ENCODE measurements at places on chromosomes 1 and 21.

DNA sequence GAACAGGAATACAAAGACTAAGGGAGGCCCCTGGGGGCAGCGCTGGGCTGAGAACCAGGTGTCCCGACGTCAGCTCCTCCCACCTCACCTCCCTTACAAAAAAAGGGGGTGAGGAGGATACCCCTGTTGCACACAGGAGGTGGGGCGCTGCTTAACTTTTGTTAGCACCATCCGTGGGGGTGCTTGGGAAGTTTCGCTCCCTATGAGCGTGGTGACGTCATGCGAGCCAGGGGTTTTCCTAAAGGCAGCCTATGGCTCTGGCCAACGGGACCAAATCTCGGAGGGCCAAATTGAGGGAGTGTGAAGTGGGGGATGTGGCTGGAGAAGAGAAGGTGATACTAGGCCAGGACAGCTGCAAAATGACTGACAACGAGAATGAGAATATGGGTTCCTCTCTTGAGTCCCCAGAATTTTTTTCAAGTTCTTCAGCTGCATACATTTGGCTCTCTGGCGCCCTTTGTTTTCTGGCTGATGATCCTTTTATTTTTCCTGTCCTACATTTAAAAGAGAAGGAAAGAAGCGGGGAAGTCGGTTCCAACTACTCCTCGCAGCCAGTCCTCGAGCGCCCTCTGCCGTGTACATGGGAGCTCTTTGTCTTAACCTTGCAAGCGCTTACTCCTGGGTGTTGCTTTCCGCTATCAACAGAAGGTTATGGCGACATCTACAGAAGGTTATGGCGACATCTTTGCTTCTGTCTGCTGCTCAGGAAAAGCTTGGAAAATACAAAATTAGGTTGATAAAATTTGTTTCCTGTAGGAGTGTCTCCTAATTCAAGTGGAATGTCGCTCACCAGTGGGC, 48.0 kb upstream of the ZC3H11B start:
- peak; percentile 2 for DNase-seq

- DNase-seq = no peak
These were observed 58.5 kb upstream of the ACTL8 start for GRCh38 chr1:17696417-17697301.

- no peak for DNase-seq
These were observed 2.0 kb upstream of the PIP5K1A start for GRCh38 chr1:151196292-151196800.

DNA sequence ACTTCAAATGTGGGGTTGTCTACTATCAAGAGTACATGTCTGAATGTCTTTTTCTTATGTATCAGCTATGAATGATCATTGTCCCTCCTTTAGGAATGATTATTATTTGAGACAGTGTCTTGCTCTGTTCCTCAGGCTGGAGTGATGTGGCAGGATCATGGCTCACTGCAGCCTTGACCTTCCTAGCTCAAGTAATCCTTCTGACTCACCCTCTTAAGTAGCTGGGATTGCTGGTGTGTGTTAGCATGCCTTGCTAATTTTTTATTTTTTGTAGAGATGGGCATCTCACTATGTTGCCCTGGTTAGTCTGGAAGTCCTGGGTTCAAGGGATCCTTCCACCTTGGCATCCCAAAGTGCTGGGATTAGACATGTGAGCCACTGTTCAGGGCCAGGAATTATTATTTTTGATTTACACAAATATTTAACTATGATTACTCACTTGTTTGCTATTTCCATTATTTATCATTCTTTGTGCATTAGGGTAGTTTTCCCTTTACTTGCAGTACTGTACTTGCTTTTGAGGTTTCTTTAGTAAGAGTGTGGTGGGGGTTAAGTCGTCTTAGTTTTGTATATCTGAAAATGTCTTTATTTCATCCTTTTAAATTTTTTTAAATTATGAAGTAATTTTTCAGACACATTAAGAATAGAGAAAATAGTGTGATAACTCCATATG, 12.8 kb downstream of the S100A7 start:
- no peak for DNase-seq

DNA sequence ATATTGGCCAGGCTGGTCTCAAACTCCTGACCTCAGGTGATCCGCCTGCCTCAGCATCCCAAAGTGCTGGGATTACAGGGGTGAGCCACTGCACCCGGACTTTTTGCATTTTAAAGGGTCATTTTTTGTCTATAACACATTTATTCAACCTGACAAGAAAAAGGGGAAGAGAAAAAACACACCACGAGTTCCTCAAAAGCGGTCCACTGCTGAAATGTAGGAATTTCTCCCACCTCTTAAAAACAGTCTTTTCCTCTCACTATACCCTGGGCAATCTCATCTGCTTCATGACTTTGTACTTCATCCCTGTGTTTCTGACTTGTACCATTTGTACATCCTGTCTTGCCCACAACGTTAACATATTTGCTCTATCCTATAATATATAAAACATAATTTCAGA, 413.3 kb upstream of the PTBP2 start:
- no peak for DNase-seq

- no peak for DNase-seq
These were observed 36.2 kb upstream of the PKN2 start for GRCh38 chr1:88647749-88648415.

DNA sequence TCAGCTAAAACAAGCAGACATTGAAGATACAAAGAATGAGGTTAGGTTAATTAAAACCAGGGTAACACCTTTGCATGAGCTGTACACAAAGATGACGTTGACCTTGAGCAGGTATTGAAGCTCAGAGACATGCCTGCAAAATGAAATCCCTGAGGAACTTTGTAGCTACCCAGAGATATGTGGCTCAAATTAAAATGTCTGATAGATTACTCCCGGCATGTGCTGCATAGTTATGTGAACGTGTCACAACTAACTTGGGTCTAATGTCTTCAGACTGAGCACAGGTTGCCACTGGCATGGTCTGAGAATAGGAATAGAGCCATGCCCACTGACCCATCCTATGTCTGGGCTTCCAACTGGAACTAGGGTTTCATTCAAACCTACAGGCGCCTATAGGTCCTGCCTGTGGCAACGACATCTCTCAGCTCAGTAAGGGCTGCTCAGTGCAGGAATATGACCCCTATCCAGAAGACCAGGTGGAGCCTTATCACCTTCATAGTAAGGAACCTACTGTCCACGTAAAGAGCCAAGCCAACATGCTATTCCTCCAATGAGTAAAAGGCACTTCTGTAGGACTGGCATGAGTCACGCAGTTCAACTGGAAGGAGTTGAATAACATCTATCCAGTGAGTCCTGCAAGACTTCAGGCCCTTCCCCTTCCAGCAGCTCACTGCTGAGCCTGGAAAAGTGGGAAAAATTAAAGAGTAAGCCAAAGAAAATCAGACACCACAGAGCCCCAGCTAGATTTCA, 60.7 kb downstream of the PRKAB2 start:
- no peak for DNase-seq

- no peak for DNase-seq
These were observed 44.7 kb downstream of the ENAH start for GRCh38 chr1:225608014-225608796.

GRCh38 chr21:24716281-24716918, 890.9 kb downstream of the MRPL39 start:
- no peak for DNase-seq

- no peak for DNase-seq
These were observed 2.7 kb upstream of the RBM15 start for GRCh38 chr1:110336300-110337039.

GRCh38 chr1:229271448-229272159, 693 bp downstream of the RAB4A start:
- no peak for DNase-seq

GRCh38 chr21:29406385-29406784, 107.7 kb downstream of the BACH1 start:
- DNase-seq = no peak

DNA sequence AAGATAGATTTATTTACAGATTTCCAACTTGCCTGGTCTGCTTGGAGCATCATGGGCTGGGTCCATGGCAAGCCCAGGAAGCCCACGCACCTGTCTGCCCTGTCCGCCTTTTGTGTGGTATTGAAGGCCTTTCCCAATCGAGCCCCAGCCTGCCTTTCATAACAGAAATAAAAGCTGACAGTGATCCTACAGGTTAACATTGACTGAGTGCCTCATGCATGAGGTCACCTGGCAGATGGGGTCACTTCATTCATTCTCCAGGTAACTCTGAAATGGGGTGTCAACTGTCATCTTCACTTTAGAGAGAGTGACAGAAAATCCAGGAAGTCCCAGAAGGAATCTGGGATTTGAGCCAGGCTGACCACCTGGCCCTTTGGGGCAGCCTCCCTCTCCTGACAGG, 36.3 kb upstream of the CASZ1 start:
- DNase-seq = no peak

DNA sequence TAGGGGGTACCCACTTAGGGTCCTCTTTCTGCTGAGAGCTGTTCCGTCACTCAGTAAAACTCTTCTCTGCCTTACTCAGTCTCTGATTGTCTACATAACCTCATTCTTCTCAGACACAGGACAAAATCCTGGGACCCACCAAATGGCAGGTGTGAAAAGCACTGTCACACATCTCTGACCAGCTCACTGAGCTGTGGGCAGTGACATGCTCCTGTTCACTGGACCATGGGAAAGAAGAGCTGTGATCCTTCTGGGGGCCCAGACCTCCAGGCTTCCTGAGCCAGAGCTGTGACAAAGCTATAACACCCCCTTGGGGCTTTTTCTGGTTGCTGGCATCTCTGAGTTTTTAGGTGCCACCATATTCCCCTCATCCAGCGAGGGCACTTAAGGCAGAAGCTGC, 115.7 kb downstream of the NTPCR start:
- DNase-seq = no peak

DNA sequence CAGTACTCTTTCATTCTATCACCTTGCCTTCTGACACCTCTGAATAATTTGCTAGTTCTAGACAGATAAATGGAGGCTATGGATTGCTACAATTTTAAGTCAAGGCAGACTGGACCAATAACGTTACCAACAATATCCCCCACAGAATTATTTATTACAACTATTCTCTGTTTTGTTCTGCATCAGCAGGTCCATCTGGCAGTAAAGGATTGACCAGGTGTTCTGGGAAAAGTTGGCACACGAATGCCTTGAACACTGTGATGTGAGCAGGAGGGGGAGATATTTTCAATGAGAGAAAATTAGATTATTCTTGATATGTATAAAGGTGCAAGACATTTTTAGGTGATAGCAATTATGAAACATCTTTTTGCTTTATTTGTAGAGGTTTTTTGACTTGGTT, 718.8 kb upstream of the TMPRSS15 start:
- DNase-seq = no peak

- no peak for DNase-seq
These were observed 37.6 kb downstream of the TFF3 start for GRCh38 chr21:42277593-42277992.

GRCh38 chr1:115430441-115431158, 92.6 kb upstream of the NGF start:
- DNase-seq = no peak

GRCh38 chr1:205054013-205054412, 11.0 kb downstream of the CNTN2 start:
- DNase-seq = no peak

GRCh38 chr1:153880962-153881361, 41.8 kb downstream of the GATAD2B start:
- peak; percentile 10 for DNase-seq

- DNase-seq = no peak
These were observed 4.4 kb upstream of the FASLG start for GRCh38 chr1:172654535-172654934.

DNA sequence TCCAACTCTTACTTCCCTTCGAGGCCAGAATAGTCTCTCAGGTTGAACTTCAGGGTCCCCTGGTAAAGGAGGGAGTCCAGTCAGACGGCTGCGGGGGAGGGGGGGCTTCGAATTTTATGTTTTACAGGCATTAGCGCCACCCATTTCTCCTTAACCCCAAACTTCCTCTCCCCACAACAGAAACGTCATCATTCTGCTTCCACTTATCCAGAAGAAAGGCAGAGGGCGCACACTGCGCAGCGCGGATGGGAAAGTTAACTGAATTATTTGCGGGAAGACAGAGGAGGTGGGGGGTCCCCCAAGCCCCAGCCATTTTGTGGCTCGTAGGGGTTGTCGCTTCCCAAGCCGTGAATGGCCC, 529 bp upstream of the PRMT2 start:
- DNase-seq = no peak

DNA sequence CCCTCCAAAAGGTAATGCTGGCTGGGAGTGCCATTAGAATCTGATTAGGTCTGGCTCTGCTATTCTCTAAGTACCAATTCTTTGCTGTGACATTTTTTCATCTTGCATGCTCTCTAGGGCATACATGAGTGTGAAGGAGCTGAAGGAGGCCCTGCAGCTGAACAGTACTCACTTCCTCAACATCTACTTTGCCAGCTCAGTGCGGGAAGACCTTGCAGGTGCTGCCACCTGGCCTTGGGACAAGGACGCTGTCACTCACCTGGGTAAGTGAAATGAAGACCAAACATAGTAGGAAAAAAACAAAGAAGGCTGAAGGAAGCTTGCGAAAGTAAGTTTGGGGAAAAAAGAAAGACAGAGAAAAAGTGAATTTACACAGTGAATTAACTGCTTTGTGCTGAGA, 207.9 kb downstream of the PAPPA2 start:
- DNase-seq = no peak

DNA sequence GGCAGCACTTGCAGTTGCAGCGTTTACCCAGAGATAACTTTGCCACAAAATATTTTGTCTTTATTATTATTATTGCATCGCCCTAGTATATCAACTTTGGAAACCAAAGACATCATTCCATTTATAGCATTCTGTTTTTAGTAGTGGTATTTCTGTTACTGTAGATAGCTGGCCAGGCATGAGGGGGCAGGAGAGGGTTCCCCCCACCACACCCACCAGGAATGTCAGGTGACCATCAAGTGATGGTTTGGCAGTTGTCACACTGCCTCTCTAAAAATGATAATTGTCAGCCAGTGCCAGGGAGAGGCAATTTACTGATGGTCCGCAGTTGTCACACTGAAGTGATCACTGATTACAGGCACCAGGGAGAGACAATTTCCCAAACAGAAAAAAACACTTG, 135.6 kb downstream of the TSEN15 start:
- no peak for DNase-seq

DNA sequence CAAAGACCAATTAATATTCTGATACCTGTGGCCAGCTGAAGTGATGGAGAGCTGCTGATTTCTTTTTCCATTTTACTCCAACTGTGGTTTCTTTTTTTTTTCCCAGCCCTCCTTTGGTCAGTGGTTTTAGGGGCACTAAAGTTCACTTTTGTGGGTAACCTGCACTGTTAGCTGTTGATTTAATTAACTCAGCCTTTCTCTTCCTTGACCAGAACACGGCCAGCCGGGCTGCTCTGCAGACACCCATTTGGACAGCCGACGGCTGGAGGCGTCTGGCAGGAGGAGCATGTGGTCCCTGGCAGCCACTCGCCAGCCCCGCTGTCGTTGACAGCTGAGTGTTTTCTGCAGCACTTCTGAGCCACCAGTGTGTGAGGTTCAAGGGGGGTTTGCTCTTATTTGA, 136.2 kb upstream of the RUNX3 start:
- no peak for DNase-seq
